ENCODE measurements at places on chromosomes 16 and 17. TPM values are rescaled to one million over a fixed set of nuclear protein-coding genes. Genes with fewer than 3 reads are reported as not detected.

Gene FASN
- total RNA-seq, result 83.8 TPM

Gene KPNA2
- 119 TPM for total RNA-seq

Gene FGF11
- total RNA-seq, result 0.15 TPM

Gene CALB2
- not detected for total RNA-seq

Gene DPEP2
- total RNA-seq, result not detected

Gene NPIPA7
- 2.7 TPM for total RNA-seq

Gene VASN
- 0.32 TPM for total RNA-seq

Gene WNT9B
- total RNA-seq, result not detected

Gene ZNF385C
- total RNA-seq, result not detected

Gene KRT9
- not detected for total RNA-seq

Gene GUCY2D
- total RNA-seq, result not detected

Gene FOXJ1
- total RNA-seq, result not detected

Measured in epithelial cell of umbilical artery (primary cell).